ENCODE measurements at places on chromosomes 1 and 21. TPM values are rescaled to one million over a fixed set of nuclear protein-coding genes. Genes with fewer than 3 reads are reported as not detected.

The F13B gene
- not detected for total RNA-seq

The HAPLN2 gene
- total RNA-seq: not detected

The AVPR1B gene
- total RNA-seq: 1.3 TPM

The ARHGEF16 gene
- total RNA-seq: 149 TPM

- H3K4me3 ChIP-seq: no peak overlapping the region
- no peaks in the 10 kb centered on the region for H3K36me3 ChIP-seq
- no peak overlapping the region for H3K27ac ChIP-seq
- H3K4me1 ChIP-seq: peaks cover 44% of the 10 kb centered on the region
- H3K27me3 ChIP-seq: no peaks in the 10 kb centered on the region
- DNase-seq: no peak
Measured at GRCh38 chr21:39525129-39525528, 73.4 kb downstream of the SH3BGR start.

- H3K4me1 ChIP-seq: no peaks in the 10 kb centered on the region
- H3K36me3 ChIP-seq: no peaks in the 10 kb centered on the region
- peak overlapping the region; percentile 9 for H3K27ac ChIP-seq
- no peak for DNase-seq
- H3K4me3 ChIP-seq: no peak overlapping the region
Measured at GRCh38 chr1:81937791-81938450, 137.2 kb downstream of the ADGRL2 start.

DNA sequence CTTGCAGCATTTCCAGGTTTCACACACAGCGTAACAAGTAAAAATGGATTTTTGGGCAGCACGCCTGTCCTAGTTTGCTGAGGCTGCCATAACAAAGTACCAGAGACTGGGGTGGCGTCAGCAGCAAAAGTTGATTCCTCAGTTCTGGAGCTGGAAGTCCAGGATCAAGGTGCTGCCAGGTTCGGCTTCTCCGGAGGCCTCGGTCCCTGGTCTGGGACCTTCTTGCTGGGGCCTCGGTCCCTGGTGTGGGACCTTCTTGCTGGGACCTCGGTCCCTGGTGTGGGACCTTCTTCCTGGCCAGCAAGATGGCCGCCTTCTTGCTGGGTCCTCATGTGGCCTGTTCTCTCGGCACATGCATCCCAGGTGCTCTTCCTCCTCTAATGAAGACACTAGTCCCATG lies 104.0 kb downstream of the PDE9A start:
- no peaks in the 10 kb centered on the region for H3K27me3 ChIP-seq
- DNase-seq: no peak
- H3K4me1 ChIP-seq: peaks cover 7% of the 10 kb centered on the region

- no peaks in the 10 kb centered on the region for H3K36me3 ChIP-seq
- no peak for DNase-seq
- H3K27me3 ChIP-seq: no peaks in the 10 kb centered on the region
- H3K27ac ChIP-seq: no peak overlapping the region
- H3K4me3 ChIP-seq: no peak overlapping the region
Measured at GRCh38 chr1:64000021-64000420, 203.4 kb upstream of the UBE2U start.

DNA sequence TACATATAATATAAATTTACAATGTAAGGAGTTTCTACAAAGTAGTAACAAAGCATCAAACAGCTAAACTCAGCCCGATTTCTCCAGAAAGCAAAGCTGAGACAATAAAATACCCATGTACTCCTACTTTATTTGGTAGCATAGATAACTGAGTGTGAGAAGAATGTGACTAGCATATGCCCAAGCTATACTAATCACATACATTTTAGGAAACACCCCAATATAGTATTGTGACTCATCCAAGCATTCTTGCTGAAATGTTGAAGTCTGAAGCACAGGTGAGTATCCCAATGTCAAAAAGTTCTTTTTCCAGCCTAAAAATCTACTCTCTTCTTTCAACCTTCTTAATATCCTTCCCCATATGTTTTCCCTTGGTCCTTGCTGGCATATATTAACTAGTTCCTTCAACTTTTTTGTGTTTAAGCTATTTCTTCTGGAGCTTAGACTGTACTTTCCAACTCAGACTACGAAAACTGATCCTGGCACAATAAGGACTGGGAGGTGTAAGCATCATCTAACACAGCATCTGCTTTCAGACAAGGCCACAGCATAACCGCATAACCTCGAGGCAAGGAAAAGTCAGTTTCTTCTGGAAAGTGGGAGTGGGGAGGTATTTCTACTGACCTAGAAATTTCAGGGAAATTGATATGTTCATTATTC lies 163.0 kb upstream of the RNPC3 start:
- no peak overlapping the region for H3K4me3 ChIP-seq
- no peaks in the 10 kb centered on the region for H3K27me3 ChIP-seq
- H3K36me3 ChIP-seq: no peaks in the 10 kb centered on the region

GRCh38 chr1:212664409-212665199 lies 35.0 kb downstream of the BATF3 start:
- H3K27me3 ChIP-seq: no peaks in the 10 kb centered on the region
- H3K4me1 ChIP-seq: no peaks in the 10 kb centered on the region
- H3K36me3 ChIP-seq: no peaks in the 10 kb centered on the region
- H3K27ac ChIP-seq: no peak overlapping the region
- DNase-seq: no peak

- no peak for DNase-seq
- no peaks in the 10 kb centered on the region for H3K4me1 ChIP-seq
- no peak overlapping the region for H3K4me3 ChIP-seq
- no peaks in the 10 kb centered on the region for H3K36me3 ChIP-seq
Measured at GRCh38 chr1:218659911-218660677, 315.0 kb downstream of the TGFB2 start.
